CD4-positive, alpha-beta T cell (primary cell): ENCODE measurements at places on chromosomes 6 and 20.

DNA sequence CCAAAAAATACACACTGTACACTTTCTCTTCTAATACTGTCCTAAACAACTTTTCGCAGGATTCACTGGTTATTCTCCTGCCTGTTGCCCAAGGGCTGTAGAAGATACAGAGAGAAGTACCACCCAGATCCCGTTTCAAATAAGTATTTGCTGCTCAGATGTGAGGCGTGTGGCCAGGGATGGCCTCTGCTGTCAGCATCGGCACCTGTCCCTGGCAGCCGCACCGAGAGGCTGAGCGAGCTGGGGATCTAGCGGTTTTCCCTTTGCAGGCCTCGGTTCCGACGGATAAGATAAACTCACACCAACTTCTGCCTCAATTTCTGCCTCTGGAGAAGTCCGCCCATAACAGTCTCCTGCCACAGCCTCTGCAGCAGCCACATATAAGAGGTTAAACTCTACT is 685.2 kb upstream of the AGPAT4 start:
- DNase-seq: no peak

GRCh38 chr6:6916598-6916997 is 191.2 kb upstream of the RREB1 start:
- DNase-seq: no peak

GRCh38 chr6:22412994-22413393 is 116.2 kb upstream of the PRL start:
- no peak for DNase-seq

GRCh38 chr6:111013144-111013915 is 31.5 kb downstream of the RPF2 start:
- no peak for DNase-seq

DNA sequence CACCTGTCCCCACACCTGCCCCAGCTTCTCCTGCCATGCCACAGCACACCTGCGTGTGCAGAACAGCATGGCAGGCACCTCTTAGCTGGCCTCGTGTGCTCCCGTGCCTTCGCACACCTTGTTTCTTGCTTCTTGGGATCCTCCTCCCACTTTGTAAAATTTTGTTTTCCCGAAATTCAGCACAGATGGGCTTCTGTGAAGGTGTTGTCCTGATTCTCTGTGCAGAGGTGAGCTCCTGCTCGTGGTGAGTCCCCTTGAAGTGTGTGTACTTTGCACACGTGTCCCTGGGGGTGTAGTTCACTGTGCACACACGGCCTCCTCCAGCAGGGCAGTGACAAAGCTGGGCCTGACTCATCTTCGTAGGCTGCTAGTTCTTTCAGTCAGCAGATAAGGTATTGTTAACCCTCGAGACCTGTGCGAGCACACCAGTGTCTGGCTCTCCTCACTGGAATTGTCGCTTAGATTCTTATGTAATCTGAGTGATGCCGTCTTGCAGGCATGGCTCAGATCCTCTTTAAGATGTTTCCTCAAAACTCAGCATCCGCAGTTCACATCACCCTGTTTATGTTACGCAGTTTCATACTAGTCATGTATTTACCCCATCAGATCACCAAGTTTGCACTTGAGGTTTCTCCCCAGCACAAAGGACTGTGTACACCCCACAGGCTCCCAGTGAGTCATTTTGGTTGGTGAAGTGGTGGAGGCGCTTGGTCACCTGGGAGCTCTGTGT is 77.7 kb downstream of the CDYL start:
- DNase-seq: no peak

GRCh38 chr20:5100684-5101347 is 18.9 kb downstream of the PCNA start:
- peak; percentile 78 for DNase-seq

GRCh38 chr6:35926509-35927215 is 5.8 kb upstream of the SRPK1 start:
- DNase-seq: no peak

GRCh38 chr6:2030682-2031244 is 214.6 kb downstream of the GMDS start:
- DNase-seq: no peak

GRCh38 chr6:43489277-43490072 is 12.1 kb downstream of the TJAP1 start:
- no peak for DNase-seq

GRCh38 chr6:20440296-20440695 is 38.6 kb downstream of the E2F3 start:
- DNase-seq: no peak

DNA sequence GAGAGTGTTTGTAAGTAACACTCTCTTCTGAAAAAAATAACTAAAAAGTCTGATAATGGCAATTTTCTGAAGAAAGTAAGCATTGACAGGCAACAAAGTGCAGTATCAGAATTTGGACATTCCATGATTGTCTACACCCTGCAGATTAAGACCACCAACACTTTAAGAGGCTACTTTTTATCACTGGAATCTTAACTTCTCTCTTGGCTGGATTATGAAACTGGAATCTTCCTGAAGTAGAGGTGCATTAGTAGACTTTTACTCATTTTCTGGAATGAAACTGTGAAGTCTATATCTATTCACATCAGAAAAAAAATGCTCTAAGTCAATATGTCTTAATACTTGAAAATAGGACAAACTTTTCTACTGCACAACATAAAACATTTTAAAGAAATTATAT is 547.5 kb downstream of the COL12A1 start:
- no peak for DNase-seq

DNA sequence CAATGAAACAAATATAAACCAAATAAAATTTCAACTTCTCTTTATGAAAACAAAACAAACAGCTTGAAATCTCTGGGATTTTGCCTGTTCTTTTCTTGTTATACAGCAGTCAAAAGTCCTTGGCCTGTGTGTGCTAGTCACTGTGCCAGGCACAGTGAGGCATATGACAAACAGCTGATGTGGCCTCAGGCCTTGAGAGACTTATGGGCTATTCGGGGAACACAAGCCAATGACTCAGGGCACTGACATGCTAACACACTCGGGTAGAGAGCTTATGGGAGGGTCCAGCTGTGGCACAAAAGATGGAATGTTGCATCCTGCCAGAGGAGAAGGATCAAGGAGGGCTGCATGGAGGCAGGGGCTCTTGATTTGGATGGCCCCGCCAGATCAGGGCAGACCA is 95.4 kb upstream of the NKX2-2 start:
- no peak for DNase-seq

- DNase-seq: peak; percentile 26
These were observed 85.4 kb downstream of the HFE start for GRCh38 chr6:26172608-26172968.

DNA sequence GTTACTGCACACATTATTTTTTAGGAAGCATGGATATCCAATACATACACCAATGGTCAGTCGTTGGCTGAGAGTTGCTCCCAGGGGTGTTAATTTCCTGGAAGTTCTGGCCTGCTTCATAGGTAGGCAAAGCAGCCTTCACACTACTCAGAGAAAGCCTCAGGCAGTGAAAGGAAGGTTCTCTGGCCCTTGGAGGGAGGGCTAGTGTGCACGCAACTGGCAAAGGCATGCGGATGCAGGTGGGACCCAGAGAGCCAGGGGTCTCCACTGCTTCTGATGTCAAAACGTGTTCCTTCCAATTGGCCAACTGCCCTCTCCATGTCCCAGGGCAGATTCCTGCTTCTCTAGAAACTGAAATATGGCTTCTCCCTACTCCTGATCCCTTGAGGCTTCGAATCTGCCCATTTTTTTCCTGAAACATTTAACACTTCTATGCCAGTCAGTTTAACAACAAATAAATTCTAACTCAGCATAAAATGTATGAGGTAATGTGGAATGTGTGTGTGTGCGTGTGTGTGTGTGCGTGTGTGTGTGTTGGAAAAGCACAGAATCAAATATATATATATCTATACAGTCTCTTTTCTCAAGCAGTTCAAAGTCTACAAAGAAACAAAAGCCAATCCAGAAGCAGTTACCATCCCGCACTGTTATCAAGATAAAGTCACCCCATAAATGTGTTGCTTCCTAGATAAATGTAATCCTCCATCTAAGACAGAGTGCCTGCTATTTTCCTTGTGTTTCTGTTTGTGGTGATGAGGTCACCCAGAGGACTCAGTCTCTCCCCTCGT is 94.0 kb upstream of the HIVEP1 start:
- DNase-seq: no peak

GRCh38 chr6:43926634-43927531 is 156.9 kb downstream of the VEGFA start:
- no peak for DNase-seq

- DNase-seq: no peak
These were observed 45.0 kb downstream of the KIAA1755 start for GRCh38 chr20:38215194-38216182.

DNA sequence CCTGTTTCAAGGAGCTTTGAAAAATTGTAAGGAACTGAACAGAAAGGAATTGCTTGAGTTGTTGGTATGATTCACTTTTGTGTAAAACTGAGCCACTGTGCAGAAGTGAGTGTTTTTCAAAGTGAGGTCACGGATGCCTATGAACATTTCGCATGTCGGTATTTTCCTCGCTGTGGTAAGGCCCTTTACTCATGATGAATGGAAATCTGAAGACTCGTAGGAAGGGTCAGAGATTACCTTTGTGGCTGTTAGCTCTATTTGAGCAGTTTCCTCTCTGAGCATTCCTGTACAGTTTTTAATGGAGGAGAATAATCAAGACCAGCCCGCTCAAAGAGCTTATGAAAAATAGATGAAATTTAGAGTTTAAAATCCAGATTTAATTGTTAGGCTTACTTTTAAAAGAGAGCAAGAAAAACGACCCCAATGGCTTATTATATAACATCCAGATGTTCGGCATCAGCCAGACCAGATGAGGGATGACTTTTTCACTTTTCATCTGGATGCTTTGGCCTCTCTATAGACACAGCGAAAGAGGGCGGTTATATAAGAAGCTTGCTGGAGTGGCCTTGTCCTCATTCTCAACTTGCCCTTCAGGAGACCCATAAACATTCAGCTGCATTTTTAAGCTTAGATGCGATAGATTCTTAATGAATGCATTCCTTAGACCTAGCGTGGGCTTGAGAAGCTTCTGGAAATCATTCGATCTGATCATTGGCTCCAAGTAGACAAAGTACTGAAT is 99.5 kb downstream of the CD83 start:
- no peak for DNase-seq

DNA sequence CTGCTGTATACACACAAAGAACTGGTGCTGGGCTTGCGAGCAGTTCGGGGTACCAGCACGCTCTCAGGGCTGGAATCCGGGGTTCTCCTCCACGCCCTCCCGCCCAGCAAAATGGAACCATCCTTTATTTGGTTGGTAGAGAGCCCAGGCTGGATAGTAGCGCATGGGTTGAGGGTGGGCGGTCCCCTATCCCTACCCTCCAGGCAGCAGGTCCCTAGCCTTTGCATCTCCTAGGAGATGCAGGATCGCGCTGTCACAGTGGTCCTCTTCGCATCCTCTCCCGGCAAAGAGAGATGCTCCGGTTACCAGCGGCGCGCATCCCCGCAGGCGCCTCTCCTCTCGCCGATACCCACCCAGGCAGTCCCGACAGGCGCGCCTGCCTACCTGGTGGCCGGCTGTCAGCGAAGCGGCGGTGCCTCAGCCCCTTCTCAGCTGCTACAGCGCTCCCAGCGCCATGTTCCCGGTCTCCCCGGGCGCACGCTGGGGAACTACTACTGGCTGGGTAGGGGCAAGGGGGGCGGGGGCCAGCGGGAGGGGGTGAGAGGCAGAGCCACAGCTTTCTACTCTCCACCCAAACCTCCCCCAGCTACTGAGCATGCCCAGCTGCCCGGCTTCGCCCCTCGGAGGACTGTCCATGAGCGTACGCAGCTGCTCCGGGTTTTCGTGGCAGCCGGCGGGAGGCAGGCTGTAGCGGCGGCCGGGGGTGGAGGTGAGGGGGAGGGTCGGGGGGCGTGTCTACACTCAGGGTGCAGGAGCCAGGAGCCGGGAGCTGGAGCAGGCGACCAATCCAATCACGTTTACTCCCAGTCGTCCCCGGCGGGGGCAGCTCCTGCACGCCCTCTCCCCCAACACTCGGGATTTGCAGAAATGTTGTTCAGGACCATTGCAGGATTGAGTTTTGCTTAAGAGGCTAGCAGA is at the start of gene PAK5:
Gene PAK5 (minus strand): TSS at position 699 of the 918 bp plus-strand sequence. CDS start 194,748 bp downstream, outside the sequence.
- DNase-seq: no peak

DNA sequence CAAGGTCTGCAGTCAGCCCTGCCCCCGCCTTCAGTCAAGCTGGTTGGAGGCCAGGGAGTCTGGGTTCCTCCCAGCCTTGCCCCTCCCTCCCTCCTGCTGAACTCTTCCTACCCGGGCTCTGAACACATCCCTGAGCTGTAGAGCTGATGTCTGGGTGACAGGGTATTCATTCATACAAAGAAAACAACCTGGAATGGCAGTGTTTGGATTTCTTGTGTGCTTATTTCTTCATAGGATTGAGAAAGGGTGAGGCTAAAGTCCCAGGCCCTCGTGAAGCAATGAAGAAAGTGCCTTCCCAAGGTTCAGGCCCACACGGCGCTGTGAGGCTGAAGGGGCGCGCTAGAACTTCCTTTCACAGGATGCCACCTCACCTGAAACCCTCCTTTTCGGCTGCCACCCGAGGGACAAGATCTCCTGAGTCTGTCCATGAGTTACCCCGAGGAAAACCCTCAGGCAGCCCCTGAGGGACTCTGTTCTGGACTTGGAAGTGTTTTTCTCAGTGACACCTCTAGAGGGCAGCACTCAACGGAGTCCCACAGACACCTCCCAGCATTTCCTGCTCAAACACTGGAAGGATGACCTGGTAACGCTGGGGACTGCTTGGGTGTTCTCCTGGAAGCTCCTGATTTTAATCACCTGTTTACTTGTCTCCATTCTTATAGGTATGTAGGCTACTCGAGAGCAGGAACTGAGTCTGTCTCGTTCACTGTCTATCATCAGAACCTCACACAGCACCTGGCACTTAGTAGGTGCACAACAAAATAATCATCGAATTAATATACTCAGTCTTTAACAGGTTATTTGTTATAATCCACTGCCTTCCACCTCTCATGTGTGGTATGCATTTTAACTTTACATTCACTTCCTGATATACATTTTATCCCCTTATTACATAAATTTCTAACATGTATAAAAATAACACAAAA is 11.8 kb upstream of the GSTA1 start:
- peak; percentile 52 for DNase-seq

- no peak for DNase-seq
These were observed 170.0 kb upstream of the AGPAT4 start for GRCh38 chr6:161443848-161444247.

DNA sequence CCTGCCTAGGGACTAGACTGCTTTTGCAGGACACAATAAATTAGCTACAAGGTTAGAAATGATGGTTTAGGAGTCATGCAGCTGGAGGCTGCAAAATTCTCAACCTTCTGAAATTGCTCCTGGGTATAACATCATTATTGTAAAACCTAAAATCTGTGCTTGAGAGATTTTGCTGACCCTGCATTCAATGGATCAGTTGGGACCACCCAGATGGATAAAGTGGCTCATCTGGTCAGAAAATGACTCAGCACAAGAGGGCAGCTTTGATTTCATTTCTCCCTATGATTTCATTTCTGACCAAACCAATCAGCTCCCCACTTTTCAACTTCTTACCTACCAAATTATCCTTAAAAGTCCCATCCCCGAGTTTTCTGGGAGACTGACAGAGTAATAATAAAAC is 367.3 kb upstream of the AGPAT4 start:
- DNase-seq: no peak

DNA sequence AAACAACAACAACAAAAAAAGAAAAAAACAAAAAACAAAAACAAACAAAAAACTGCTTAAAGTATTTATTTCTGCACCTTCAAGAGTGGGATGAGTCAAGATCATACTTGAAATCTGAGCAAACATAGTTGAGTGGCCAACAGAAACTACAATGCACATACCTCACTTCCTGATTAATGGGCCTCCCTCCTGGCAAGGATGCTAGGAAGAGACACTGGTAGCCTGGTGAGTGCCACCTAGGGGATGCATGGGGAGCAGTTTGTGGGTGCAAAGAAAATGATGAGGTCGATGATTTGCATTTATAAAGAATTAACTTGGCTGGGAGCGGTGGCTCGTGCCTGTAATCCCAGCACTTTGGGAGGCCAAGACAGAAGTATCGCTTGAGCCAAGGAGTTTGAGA is 808.1 kb downstream of the MAFB start:
- no peak for DNase-seq
